GM18507 (cell line): ENCODE measurements at places on chromosomes 12 and 14.
A peak's percentile ranks its signal among the peaks of the same experiment; 100 is the strongest.

- peak; percentile 8 for DNase-seq
Measured at GRCh38 chr12:43277651-43278540, 274.1 kb downstream of the ADAMTS20 start.

DNA sequence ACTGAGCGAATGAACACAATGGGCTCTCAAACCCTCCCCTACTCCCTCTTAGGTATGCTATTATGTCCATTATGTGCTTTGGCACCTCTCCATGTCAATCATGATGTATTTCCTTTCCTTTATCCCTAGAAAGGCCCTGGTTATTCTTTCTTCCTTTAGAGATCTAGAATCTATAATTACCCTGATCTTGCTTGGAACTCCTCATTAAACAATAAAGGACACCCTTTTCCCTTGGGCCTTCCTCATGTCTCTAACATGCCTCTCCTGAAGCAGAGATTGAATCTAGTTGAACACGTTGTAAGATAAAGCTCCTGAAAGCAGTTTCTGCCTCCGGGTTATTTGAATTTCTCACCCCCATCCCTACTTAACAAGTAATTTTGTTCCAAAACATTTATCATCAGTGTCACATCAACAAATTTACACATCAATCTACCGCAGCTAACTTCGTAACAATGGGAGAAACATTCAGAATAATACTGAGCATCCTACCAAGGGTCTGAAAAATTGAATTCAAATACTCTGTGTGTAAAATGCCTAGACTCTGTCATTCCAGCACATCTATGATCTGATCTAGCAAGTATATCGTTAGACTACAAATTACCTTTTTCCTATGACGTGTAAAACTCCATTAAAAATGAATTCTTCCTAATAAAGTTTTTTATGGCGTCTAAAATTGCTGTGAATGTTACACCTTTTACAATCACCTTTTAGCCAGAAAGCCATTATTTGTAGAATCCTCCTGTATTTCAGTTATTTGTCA is 5.4 kb downstream of the USP44 start:
- no peak for DNase-seq

DNA sequence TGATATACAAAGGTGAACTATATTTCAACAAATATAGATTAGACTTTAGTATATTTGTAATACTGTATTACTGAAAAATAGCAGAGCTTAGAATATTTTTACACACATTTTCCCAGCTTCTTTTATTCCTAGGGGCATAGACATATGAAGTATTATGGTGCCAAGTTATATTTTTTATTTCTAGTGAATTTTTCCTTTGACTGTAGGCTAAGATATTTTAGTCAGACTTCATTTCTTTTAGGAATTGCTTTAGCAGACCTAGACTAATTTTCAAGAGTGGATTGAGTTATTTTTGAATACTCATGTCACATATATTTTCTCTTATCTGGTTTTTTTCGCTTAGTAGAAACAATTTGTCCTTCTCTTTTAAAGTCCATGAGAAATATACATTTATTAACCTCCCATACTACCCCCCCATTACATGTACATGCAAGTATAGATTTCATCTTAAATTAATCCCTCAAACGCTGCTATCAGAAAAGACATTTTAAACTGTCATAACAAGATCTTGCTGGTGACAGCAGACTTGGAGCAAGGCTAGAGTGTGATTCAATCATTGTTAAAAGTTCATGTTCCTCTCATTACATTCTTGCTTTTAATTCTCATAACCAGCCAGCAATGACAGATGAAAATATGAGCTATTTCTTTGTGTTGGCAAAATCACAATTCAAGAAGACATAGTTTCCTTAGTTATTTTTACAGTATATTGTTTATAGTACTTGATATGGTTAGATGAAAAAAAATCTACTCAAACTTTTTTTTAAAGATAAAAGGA is 456.1 kb downstream of the AEBP2 start:
- no peak for DNase-seq

GRCh38 chr12:120169946-120170345 is 24.6 kb downstream of the GCN1 start:
- DNase-seq: no peak

DNA sequence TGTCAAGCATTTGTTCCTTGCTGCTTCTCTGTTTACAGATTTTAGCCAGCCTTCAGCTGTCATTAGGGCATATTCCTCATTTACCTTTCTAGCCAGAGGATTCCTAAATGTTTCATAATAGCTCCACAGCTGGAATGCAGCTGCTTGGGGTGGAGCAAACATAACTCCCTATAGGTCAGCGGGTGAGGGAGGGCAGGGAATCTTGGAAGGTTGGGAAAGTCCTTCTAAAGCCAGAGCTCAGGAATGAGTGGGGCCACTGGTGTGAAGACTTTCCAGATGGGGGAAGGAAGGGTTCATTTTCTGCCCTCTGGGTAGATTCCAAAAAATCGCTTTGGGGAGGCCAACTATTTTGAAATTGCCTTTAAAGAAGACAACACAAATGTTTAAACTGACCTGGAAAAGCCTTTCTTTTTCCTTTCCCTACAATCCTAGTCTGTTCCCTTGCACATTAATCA is 16.3 kb upstream of the IRF2BPL start:
- no peak for DNase-seq

GRCh38 chr12:115752156-115752555 is 525.3 kb downstream of the MED13L start:
- no peak for DNase-seq

DNA sequence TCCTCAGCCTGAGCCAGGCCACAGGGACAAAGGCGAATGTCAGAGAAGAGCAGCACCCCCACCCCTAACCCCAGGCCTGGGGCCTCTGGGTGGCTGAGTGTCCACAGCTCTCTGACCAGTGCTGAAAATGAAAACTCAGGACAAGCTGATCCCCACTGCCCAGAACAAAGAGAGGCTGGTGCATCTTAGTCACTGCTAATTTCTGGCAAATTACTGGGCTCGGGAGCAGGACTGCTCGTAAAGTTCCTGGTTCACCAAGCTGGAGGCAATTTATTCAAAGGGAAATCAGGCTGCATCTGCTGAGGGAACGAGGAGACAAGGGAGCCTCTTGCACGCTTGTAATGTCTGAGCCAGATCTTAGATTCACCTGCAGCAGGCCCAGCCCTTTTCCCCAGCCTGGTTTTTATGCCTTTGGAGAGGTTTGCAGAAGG is 43.2 kb downstream of the CALM1 start:
- DNase-seq: no peak

DNA sequence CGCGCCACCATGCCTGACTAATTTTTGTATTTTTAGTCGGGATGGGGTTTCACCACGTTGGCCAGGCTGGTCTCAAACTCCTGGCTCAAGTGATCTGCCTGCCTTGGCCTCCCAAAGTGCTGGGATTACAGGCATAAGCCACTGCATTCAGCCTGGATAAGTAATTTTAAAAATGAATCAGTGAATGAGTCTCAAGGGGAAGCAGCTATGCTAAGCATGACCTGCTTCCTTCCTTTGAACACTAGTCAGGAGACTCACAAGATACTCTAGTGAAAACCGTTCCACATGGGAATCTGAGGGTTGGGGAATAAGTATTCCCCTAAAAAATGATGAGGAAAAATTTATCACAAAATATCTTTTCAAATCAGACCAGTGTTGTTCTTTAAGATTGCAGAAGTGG is 10.7 kb upstream of the FAM234B start:
- DNase-seq: no peak
